Ascending aorta (tissue), 2 donors: ENCODE measurements at places on chromosomes 4 and X.
A peak's percentile ranks its signal among the peaks of the same experiment; 100 is the strongest.

DNA sequence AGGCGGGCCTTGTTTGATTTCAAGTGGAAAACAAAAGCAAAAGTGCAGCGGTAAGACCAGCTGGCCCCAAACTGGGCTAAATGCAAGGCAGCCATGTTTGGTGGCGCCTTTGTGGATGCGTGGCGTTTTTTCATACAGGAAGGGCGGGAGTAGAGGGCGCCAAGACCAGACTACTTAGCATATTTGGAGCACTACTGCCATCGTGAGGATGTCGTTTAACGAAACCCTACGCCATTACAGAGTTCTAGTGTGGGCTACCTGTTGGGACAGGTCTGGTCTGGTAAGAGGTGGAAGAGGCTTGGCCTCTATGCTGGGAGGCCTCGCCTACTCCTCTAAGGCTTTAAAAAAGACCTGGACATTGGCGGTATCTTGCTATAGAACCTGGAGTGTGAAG lies 230.7 kb upstream of the STK26 start:
- peak; percentile 72 for DNase-seq

DNA sequence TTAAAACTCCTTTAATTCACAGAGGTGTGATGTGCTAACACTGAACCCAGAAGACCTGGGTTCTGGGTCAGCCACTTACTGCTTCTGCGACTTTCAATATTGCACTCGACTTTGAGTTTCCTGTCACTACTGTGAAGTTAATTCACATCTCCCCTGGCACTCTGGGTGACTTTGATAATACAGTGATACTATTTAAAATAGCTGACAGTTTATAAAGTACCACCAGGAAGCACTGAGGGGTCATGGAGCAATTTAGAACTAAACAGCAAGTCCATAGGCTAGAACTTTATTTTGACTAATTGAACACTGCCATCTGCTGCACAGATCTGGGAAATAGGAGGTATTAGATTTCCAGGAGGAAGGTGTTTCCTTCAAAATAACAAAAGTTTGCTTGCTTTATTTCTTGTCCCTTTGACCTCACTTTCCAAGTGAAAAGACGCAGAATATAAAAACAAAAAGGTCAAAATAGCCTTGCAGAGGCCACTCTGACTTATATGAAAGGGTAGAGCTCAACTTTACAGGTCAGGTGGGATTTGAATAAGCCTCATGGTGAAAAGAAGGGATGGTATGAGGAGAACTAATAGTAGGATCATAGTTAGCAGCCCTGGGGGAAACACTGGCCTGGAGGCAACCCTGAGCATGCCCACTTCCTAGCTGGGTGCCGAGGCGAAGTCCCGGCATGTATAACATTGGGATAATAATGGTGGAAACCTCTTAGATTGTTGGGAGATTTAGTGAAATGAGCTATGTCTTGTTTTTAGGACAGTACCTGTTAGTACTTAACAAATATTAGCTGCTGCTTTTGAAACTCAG lies 53.4 kb downstream of the ZNF518B start:
- no peak for DNase-seq

- DNase-seq = no peak
Measured at GRCh38 chrX:41890026-41890423, 33.3 kb downstream of the CASK start.

DNA sequence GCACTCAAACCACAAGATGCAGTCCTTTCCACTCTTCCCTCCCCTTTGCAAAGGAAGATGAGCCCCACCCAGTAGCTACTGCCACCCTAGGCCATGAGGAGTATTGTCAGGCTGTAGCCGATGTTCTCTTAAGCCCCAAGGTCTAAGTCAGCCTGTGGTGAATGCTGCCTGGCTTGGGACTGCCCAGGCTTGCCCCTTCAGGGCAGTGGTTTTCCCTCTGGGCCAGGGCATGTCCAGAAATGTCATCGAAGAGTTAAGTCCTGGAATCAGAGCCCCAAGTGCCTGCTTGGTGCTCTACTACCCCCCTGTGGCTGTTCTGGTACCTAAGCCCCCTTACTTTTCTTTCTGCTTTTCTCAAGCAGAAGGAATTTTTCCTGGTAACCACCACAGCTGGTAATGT lies 11.8 kb upstream of the PGK1 start:
- DNase-seq = no peak

GRCh38 chrX:131812847-131813825 lies 210.0 kb upstream of the STK26 start:
- DNase-seq = peak; percentile 88
